Sigmoid colon (tissue), 7 donors: ENCODE measurements at places on chromosomes 1 and 21. TPM values are rescaled to one million over a fixed set of nuclear protein-coding genes. Genes with fewer than 3 reads are reported as not detected.

FAM163A gene
- 0.36 TPM for total RNA-seq

NPPA gene
- total RNA-seq = not detected

SYT2 gene
- 0.16 TPM for total RNA-seq

KRTAP20-3 gene
- not detected for total RNA-seq

- H3K36me3 ChIP-seq = no peaks in the 10 kb centered on the region
- no peaks in the 10 kb centered on the region for H3K27me3 ChIP-seq
- peak overlapping the region; percentile 77 for H3K27ac ChIP-seq
- H3K4me1 ChIP-seq = peaks cover 37% of the 10 kb centered on the region
- DNase-seq = no peak
Measured at GRCh38 chr1:184866991-184867788, 107.1 kb downstream of the NIBAN1 start.

DNA sequence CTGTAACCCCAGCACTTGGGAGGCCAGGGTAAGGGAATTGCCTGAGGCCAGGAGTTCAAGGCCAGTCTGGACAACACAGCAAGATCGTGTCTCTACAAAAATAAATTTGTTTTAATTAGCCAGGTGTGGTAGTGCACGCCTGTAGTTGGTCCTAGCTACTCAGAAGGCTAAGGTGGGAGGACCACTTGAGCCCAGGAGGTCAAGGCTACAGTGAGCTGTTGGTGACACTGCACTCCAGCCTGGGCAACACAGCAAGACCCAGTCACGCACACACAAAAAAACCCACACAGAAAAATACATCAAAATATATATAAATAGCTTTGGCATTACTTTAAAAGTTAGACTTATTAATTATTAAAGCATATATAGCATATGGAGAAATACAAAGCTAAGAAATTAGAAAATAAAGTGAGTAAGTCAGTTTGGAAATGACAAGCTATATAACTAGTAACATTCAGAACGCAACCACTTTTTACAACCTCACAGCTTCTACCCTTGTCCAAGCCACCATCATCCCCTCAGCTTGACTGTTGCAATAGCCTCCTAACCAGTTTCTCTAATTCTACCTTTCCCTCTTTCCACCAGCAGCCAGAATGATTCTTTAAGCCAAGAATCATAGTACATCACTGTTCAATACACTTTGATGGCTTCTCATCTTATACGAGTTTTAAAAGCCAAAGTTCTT is 14.5 kb downstream of the PIK3R3 start:
- no peaks in the 10 kb centered on the region for H3K27me3 ChIP-seq
- no peak overlapping the region for H3K27ac ChIP-seq
- H3K4me1 ChIP-seq = no peaks in the 10 kb centered on the region
- H3K4me3 ChIP-seq = no peak overlapping the region
- no peaks in the 10 kb centered on the region for H3K36me3 ChIP-seq

DNA sequence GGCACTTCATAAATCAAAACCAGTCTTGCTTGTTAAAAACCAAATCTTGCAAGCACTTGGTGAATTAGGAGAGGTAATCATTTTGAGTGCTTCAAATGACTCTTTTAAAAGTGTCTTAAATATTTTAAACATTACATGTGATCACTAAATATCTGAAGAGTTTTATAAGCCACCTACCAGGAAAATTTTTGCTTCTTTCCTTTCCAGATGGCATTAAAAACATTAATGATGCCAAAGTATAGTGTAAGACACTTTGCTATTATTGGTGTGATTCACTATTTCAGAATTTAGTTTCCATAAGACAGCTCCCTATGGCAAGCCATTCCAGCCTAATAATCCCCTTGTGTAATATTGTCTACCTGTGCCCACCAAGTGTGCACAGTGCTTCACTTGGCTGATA is 548.8 kb upstream of the ADAMTS5 start:
- no peak overlapping the region for H3K27ac ChIP-seq
- no peak overlapping the region for H3K4me3 ChIP-seq
- H3K36me3 ChIP-seq = no peaks in the 10 kb centered on the region
- DNase-seq = no peak
- no peaks in the 10 kb centered on the region for H3K27me3 ChIP-seq
- no peaks in the 10 kb centered on the region for H3K4me1 ChIP-seq

GRCh38 chr1:97271916-97272788 is 550.6 kb downstream of the PTBP2 start:
- no peaks in the 10 kb centered on the region for H3K27me3 ChIP-seq
- no peak overlapping the region for H3K4me3 ChIP-seq

DNA sequence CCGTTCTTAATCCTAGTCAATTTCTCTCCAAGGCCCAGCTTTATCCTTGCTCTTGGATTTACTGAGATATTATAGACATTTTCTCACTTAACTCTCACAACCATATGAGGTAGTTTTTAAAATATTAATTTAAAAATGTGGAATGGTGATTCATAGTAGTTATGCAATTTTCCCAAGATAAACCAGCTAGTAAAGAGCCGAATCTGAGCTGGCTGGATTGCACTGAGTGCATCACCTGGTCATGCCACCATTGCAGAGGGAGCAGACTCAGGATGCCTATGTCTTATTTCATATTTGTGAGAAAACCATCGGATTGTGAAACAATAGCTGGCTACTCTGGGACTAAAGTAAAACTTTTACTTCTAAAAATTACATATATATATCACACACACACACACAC is 494.0 kb downstream of the KCNT2 start:
- no peak overlapping the region for H3K4me3 ChIP-seq
- DNase-seq = no peak
- H3K36me3 ChIP-seq = no peaks in the 10 kb centered on the region
- H3K4me1 ChIP-seq = peaks cover 8% of the 10 kb centered on the region
- H3K27me3 ChIP-seq = no peaks in the 10 kb centered on the region
- no peak overlapping the region for H3K27ac ChIP-seq

DNA sequence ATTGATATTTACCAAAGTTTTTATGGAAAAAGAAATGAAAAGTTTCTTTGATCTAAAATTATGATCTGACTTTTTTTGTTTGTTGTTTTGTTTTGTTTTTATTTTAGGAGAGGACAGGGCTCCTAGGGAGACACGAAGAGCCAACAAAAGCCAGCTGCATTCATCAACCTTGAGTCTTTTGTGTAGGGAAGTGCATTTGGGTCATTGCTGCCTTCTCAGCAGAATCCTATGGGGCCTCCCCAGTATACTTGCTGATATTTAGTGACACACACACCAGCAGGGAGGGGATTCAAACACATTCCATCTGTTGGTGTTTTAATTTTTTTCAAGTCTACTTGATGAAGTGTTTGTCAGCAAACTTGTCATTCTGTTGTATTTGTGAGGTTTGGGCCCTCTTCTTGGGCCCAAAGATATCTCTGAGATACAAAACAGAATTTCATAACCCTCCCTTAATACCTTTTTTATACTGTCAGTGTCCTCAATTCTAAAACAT is 203.5 kb downstream of the NTNG1 start:
- no peaks in the 10 kb centered on the region for H3K27me3 ChIP-seq
- no peaks in the 10 kb centered on the region for H3K36me3 ChIP-seq
- H3K4me3 ChIP-seq = no peak overlapping the region

DNA sequence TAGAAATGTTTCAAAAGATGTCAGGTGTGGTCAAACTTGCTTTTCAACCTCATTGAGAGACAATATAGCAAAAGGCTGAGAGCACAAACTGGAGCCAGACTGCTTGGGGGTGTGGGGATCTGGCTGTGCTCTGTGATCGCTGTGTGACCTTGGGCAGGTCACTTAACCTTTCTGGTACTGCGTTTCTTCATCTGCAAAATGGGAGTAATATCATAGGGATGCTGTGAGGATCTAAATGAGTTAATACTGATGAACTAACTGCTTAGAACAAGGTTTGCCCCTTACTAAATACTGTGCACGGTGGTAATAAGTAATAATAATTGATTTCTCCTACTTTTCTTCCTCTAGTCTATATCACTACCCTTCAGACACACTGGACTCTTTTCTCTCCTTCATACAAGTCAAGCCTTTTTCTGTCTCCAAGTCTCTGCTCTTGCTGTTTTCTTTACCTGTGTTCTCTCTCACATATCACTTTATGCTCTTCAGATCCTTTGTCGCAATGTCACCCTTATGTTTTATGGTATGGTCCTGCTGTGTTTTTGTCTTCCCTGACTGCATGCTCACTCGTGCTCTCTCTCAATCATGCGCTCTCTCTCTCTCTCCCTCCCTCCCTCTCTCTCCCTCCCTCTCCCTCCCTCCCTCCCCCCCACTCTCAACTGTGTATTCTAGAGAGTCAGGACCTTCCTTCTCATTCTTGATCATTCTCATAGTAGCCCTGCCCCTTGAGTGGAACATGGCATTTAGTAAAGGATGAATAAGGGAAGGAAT is 3.3 kb downstream of the MGST3 start:
- no peak for DNase-seq
- no peak overlapping the region for H3K4me3 ChIP-seq

DNA sequence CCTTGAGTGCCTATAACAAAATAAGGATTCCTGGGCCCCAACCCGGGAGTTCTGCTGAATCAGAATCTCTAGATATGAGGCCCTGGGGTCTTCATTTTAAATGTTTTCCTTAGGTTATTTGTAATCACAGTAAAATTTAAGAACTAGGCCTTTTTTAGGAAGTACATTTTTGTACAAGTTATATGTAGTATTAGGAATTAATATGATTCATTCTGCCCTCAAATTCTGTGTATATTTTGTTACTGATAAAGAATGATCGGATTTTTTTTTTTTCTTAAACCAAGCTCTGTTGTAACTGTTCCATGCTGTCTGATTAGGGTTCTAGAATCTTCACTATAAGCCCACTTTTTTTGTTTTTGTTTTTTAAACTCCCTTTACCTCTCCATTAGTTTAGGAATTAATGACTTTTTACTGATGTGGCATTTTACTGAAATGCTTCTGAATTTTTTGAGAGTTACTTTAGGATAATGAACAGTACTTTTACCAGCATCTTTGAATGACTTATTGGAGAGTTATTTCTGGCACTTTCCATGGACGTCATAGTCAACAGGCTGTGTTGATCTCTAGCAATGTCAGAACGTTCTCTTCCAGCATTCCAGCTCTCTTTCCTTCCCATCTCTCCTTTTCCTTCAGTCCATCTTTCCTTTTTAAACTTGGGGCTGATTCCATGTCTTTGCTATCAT is 48.3 kb downstream of the CLIC4 start:
- no peaks in the 10 kb centered on the region for H3K36me3 ChIP-seq
- peak overlapping the region; percentile 65 for H3K27ac ChIP-seq
- H3K27me3 ChIP-seq = no peaks in the 10 kb centered on the region
- H3K4me1 ChIP-seq = no peaks in the 10 kb centered on the region

GRCh38 chr1:244336232-244336899 is 115.3 kb downstream of the ADSS2 start:
- no peaks in the 10 kb centered on the region for H3K27me3 ChIP-seq
- no peak overlapping the region for H3K4me3 ChIP-seq
- DNase-seq = no peak
- H3K4me1 ChIP-seq = no peaks in the 10 kb centered on the region

DNA sequence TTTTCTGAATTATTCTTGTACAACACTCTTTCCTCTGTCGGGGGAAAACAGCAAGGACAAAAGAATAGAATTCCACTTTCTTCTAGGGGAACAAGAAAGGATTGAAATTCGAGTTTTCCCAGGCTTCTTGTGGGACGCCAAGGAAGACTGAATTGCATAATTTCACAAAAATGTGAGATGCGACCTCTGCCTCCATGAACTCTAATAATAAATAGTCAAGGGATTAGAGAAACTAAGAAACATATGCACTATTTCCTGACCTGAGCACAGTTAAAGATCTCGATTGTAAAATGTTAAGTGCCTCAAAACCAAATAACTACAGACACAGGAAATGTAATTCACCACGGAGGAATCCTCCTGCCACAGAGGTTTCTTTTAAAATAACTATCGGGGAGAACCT is 117.3 kb upstream of the MARK1 start:
- DNase-seq = no peak
- no peaks in the 10 kb centered on the region for H3K4me1 ChIP-seq
- no peaks in the 10 kb centered on the region for H3K27me3 ChIP-seq
- no peak overlapping the region for H3K27ac ChIP-seq

- peaks cover 9% of the 10 kb centered on the region for H3K27me3 ChIP-seq
- H3K4me1 ChIP-seq = peaks cover 11% of the 10 kb centered on the region
- no peak for DNase-seq
- H3K4me3 ChIP-seq = no peak within 1 kb of the TSS
- no peaks in the 10 kb centered on the region for H3K36me3 ChIP-seq
- no peak within 1 kb of the TSS for H3K27ac ChIP-seq
Measured at GRCh38 chr1:161720956-161721737, at the start of gene FCRLB. Gene FCRLB, plus strand, starts transcription at chr1:161721544. Its CDS starts 1,129 bp downstream, at chr1:161722673.

DNA sequence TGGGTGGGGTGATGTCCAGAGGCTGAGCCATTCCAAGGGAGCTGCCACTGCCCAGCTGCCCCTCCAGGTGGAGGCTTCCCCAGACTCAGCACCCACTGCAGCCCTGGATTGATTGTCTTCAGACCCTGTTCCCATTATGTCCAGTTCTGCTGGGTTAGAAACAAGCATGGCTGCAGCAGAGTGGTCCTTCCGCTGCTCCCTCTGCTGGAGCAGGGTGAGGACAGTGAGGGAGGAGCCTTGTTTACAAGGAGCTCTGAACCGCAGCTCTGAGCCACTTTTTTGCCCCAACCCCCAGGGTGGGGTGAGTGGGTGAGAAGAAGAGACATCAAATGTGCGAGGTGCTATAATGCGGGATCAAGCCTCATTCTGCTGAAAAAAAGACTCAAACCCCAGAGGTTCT is 2.3 kb downstream of the TNNT2 start:
- H3K4me3 ChIP-seq = no peak overlapping the region
- H3K27me3 ChIP-seq = no peaks in the 10 kb centered on the region
- no peak overlapping the region for H3K27ac ChIP-seq

DNA sequence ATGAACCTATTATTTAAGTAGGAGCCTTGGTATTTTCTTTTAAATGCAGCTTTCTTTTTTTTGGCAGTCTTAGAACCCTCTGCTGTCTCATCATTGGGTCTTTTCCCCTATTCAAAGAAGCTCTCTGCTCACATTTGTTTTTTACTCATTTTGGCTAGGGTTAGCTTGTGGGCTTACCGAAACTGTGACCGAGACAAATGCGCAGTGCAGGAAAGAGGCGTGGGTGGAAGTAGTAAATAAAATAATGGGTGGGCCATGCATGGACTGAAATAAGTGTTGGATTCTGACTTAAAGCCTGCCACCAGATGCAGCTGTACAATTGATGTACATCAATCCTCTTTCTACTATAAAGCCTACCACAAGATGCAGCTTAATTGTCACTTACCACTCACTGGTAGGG is 14.7 kb downstream of the XPR1 start:
- DNase-seq = no peak
- no peak overlapping the region for H3K27ac ChIP-seq
- H3K36me3 ChIP-seq = no peaks in the 10 kb centered on the region
- H3K27me3 ChIP-seq = no peaks in the 10 kb centered on the region

DNA sequence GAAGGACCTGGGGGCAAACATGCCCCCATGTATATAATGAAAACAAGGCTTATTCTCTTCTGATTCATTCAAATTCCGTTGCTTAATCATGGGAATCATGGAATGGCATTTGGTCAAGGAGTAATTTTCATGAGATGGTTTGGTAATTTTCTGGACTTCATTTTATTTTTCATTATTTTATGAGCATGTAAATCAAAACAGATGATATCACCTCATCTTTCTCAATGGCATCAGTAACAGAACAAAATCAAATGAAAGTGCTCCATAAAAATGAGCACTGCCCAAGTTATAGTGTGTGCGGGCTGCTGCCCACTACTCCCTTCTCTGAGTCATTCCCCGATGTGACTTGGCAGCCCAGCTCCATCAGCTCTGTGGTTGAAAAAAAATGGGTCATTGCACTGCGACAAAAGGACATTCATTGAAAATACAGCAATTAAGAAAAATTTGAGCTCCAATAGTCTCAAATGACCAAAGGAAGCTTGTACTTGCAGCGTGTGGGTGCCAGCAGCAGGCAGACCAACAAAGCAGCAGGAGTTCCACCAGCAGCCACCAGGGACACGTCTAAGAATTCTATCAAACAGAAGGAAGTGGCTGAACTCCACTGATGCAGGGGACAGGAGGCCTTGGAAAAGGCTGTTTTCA is 84.3 kb upstream of the VAV3 start:
- H3K27me3 ChIP-seq = no peaks in the 10 kb centered on the region
- H3K36me3 ChIP-seq = no peaks in the 10 kb centered on the region
- H3K4me3 ChIP-seq = no peak overlapping the region
- no peaks in the 10 kb centered on the region for H3K4me1 ChIP-seq
- DNase-seq = peak; percentile 63
- no peak overlapping the region for H3K27ac ChIP-seq
